ENCODE measurements at places on chromosomes 3 and 15. TPM values are rescaled to one million over a fixed set of nuclear protein-coding genes. Genes with fewer than 3 reads are reported as not detected.

The ADGRG7 gene
- not detected for total RNA-seq

The LRRC3B gene
- not detected for total RNA-seq

The C3orf49 gene
- not detected for total RNA-seq

The SPG11 gene
- total RNA-seq: 71.0 TPM

The CSPG5 gene
- 0.35 TPM for total RNA-seq

The ELL3 gene
- total RNA-seq: 0.97 TPM

The CCDC39 gene
- not detected for total RNA-seq

The GOLGA8M gene
- not detected for total RNA-seq

The MITF gene
- 0.50 TPM for total RNA-seq

The A4GNT gene
- total RNA-seq: not detected

The CKMT1A gene
- not detected for total RNA-seq

The KLHL40 gene
- total RNA-seq: not detected

The THBS1 gene
- 99.9 TPM for total RNA-seq

Data from T-helper 17 cell (primary cell).